IMR-90 (cell line): ENCODE measurements at places on chromosomes 1 and 21. TPM values are rescaled to one million over a fixed set of nuclear protein-coding genes. Genes with fewer than 3 reads are reported as not detected.

DNA sequence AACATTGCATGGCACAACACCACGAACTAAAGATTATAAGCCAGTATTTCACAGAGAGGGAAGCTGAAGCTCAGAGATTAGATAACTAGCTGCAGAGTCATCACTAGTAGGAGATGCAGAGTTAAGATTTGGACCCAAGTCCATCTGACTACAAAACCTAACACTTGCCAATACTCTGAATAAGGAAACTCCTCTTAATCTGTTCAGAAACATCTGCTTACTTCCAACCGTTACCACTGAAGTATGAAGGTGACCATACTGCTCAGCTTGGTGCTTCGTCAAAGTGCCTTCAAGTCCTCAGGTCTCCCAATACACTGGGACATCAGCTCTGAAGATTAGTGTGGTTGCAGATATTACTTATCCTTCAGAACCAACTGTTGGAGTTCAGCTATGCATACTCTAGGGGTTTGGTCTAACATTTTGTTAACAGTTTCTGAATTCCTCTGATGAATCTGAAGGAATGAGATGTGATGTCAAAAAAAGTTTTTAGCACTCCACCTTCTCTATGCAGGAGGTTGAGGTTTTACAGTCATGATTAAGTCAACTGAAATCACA is 179.6 kb downstream of the TPR start:
- H3K36me3 ChIP-seq: no peaks in the 10 kb centered on the region
- DNase-seq: no peak
- no peak overlapping the region for H3K4me3 ChIP-seq
- no peak overlapping the region for H3K27ac ChIP-seq
- no peaks in the 10 kb centered on the region for H3K27me3 ChIP-seq

TBX19 gene
- 0.89 and 1.0 TPM in 2 replicates for polyA plus RNA-seq

RGS1 gene
- polyA plus RNA-seq: not detected in 2 replicates

- H3K27ac ChIP-seq: no peak overlapping the region
- H3K36me3 ChIP-seq: no peaks in the 10 kb centered on the region
- H3K4me1 ChIP-seq: peaks cover 2% of the 10 kb centered on the region; the same call in 1 of the 2 replicates
- no peak for DNase-seq
Observed at GRCh38 chr1:161915978-161916377, 107.7 kb downstream of the OLFML2B start.

- H3K36me3 ChIP-seq: no peaks in the 10 kb centered on the region
- peaks cover 26% of the 10 kb centered on the region for H3K27me3 ChIP-seq
- H3K27ac ChIP-seq: no peak overlapping the region
Observed at GRCh38 chr1:20216574-20216973, 30.3 kb upstream of the PLA2G2C start.

DNA sequence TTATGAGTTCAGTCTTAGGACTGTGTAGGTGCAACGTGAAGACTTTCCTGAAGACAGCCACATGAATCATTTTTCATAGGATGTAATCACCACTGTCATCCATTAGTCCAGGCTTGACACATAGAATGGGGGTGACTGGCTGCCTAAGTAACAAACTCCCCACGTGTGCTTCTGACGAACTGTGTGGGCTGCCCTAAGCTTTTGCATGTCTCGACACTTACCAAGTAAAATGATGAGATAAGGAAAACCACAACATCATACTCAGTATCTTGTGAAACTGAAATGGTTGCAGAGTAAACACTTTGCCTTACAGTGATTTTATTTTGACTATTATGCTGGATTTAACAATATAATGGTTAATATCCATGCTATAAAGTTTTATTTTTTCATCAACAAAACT is 19.5 kb downstream of the ERG start:
- H3K36me3 ChIP-seq: no peaks in the 10 kb centered on the region
- peak; percentile 10 for DNase-seq
- H3K27ac ChIP-seq: no peak overlapping the region
- H3K4me3 ChIP-seq: no peak overlapping the region
- H3K4me1 ChIP-seq: no peaks in the 10 kb centered on the region

DNA sequence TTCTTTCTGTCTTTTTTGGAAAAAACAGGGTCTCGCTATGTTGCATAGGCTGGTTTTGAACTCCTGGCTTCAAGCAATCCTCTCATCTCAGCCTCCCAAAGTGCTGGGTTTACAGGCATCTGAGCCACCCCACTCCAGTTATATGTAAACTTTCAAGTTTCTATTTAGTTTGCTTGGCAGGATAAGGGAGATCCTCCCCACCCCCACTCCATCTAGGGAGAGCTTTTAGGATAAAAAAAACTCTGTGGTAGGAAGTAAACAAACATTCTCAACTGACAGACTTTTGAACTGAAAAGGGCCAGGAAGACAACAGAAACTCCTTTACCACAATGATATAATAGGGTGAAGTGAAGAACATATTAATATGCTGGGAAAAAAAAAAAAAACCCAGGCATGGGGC is 41.0 kb upstream of the ZNF326 start:
- H3K27me3 ChIP-seq: no peaks in the 10 kb centered on the region
- H3K4me3 ChIP-seq: no peak overlapping the region
- no peak for DNase-seq
- no peak overlapping the region for H3K27ac ChIP-seq
- H3K36me3 ChIP-seq: no peaks in the 10 kb centered on the region
